Head of caudate nucleus (tissue), 42 donors: ENCODE measurements at places on chromosomes 12 and 14.

GRCh38 chr12:90510948-90511347 is 444.0 kb downstream of the CCER1 start:
- no peak for DNase-seq

- DNase-seq: no peak
Observed at GRCh38 chr12:132435486-132436187, 54.3 kb upstream of the FBRSL1 start.

DNA sequence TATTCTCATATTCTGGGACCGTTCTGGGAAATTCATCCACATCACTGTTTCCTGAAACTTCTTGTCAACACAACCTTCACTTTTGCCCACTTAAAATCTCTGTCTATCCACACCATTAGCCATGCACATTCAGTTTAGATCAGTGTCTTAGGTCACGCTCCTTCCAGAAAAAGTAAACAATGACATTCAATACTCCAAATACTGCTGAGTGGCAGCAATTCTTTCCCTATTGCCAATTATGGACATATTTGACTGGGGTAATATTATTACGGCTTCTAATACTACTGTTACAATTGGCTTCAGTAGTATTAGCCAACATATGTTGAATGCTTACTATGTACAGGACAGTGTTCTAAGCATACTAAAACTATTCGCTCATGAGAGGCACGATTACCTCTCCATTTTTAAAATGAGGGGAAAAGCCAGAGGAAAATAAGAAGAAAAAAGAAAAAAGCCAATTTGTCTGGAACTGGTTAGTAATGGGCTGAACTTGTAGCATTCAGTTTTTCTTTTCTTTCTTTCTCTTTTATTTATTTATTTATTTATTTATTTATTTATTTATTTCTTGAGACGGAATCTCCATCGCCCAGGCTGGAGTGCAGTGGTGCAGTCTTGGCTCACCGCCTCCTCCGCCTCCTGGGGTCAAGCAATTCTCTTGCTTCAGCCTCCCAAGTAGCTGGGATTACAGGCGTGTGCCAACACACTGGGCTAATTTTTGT is 23.4 kb downstream of the LTBR start:
- DNase-seq: no peak

DNA sequence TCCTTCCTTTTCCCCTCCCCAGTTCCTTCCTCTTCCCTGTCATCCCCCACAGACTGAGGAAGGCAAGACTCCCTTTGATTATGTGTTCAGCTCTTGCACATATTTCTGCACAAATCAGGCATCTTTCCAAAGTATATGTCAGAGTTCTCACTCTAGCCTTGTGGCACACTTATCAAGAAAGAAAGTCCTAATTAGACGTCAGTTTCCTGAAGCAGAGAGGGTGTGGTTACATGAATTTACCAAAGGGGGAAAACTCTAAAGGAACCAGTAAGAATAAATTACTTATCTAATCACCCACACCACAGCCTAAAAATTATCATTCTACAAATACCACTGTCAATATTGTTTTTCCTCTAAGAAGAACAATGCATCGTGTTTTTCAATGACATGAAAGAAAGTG is 120.7 kb upstream of the GRIP1 start:
- no peak for DNase-seq

- DNase-seq: no peak
Observed at GRCh38 chr12:95998611-95999286, 2.6 kb upstream of the HAL start.

- DNase-seq: no peak
Observed at GRCh38 chr12:57219205-57219992, 2.8 kb downstream of the NXPH4 start.

DNA sequence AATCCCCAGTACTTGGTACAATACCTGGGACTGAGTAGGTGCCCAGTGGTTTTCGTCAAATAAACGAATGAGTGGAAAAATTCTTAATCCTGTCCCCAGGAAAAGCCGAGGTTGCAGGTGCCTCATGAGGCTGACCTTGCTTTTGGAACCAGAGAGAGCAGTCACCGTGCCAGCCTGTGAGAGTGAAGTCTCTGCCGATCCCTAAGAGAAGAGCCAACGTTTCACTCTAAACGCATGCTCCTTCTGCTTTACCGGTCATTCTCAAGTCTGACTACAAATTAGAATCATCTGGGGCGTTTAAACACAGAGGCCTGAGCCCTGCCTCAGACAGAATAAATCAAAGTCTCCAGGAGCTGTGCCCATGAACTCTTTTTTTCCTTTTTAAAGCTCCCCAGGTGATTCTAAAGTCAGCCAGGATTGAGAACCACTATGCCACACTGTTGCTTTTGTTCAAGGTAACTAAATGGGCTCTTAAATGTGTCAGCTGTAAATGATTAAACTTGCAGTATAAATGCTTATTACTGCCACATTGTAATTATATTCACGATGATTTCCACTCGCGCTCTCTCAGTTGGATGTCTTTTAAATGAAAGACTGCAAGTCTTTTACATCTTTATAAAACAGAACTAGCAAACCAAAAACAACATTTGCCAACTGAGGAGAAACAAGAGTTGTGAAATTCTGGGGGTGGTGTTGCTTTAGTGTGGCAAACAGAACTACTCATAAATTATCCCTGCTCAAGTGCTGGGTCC is 26.9 kb downstream of the TCP11L2 start:
- DNase-seq: no peak

DNA sequence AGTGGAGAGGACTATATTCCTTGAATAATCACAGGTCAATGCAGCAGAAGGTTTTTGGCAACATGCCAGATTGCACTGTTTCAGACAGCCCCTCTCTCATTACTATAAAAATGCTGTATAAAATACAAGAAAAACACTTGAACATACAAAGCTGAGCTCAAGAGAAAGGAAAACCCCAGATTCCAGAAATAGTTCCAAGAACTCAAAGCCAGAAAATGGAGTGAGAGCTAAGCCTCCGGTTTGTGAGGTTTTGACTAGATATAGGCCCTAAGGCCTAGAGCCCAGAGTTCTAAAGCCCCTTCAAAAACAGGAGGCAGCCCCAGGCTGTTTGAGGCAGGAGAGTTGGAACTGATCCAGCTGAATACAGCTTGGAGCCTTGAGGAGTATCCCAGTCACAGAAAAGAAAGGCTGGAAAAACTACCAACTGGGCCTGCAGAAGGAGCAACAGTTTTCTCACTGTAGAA is 29.4 kb upstream of the ACTN1 start:
- no peak for DNase-seq

- no peak for DNase-seq
Observed at GRCh38 chr12:109147954-109148353, 31.6 kb downstream of the ACACB start.

- no peak for DNase-seq
Observed at GRCh38 chr12:62328296-62328921, 68.2 kb downstream of the USP15 start.

DNA sequence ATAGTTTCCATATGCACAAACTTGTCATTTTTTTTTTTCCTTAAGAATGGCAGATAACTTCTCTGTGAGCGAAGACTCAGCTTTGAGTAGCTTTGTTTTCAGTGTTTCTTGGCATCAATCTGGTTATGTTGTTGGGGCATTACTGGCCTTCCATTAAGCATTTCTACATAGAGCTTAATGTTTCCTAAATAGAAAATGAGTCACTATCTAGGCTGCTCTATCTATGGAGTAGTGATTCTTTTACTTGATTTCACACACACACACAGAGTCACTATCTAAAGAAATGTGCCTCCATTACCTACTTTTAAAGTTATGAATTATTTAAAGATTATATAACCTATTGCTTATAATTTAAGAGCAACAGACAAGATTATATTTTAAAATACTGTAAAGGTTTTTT is 53.9 kb downstream of the TMEM260 start:
- DNase-seq: no peak

DNA sequence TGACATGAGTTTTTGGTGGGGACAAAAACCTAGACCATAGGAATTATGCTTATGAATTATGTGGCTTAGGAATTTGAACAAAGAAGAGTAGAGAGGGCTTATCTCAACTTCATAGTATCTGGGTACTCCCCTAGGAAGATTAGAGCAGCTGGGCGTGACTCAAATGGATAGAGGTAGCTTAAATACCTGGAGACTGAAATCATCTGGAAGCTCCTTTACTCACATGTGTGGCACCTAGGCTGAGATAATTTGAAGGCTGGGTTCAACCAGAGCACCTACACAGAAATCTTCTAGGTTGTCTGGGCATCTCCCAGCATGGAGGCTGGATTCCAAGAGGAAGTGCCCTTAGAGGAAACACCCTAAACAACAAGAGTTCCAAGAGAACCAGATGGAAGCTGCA is 393.9 kb downstream of the ADAMTS20 start:
- no peak for DNase-seq

- DNase-seq: no peak
Observed at GRCh38 chr12:110849221-110849620, 2.4 kb downstream of the CCDC63 start.

DNA sequence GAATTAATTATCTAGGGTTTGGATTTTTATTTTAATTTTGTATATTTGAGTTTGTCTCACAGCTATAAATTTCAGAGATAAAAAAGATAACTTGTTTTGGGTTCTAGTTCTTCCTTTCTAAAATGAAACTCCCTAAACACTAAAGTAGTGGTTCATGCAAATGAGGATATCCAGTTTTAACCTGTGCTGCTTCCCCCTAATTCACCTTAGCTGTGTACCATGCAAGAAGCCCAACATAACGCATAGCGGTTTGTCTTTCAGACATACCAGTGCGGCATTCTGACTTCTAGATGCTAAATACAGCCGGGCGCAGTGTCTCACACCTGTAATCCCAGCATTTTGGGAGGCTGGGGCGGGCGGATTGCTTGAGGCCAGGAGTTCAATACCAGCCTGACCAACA is 288.6 kb upstream of the NPAS3 start:
- DNase-seq: no peak

GRCh38 chr14:96408608-96409007 is 16.7 kb downstream of the AK7 start:
- DNase-seq: no peak

DNA sequence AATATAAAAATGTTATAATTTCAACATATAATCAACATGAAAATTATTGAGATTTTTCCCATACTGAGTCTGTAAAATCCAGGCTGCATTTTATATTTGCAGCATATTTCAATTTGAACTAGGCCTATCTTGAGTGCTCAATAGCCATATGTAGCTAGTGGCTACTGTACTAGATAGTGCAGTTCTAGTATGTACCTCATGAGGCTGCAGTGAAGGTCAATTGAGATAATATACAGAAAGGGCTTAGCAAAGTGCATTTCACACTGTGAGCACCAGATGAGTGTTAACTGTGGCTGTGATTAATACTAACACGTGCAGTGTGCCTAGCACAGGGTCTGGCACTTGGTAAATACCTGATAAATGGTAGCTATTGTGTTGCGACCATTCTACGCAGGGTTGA is 5.4 kb upstream of the SLC22A17 start:
- no peak for DNase-seq

- DNase-seq: no peak
Observed at GRCh38 chr12:128073937-128074336, 193.0 kb upstream of the TMEM132C start.

- DNase-seq: no peak
Observed at GRCh38 chr14:65304239-65304638, 108.3 kb upstream of the FUT8 start.

- DNase-seq: no peak
Observed at GRCh38 chr12:50785406-50786001, 21.6 kb downstream of the ATF1 start.

GRCh38 chr14:64202716-64203115 is 91.5 kb downstream of the ESR2 start:
- no peak for DNase-seq

DNA sequence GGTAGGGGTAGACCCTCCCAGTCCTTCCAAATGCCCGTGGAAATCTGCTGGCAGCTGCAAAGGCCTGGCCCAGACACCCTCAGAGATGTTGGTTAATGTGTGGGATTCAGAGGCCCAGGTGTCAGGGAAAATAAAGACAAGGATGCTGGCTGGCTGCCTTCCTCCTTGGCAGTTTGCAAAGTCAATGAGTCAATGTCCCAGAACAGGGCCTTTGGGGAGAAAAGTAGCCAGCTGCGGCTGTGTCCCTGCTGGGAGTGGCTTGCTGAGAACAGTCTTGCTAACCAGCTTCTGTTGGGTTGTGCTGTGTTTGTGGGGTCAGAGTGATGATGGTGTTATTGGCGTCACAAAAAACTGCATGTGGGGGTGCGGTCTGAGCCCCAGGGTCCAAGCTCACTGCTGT is 29.2 kb downstream of the GLRX5 start:
- no peak for DNase-seq

GRCh38 chr14:90518069-90518940 is 121.5 kb downstream of the CALM1 start:
- no peak for DNase-seq

GRCh38 chr14:94989417-94989816 is 167.9 kb downstream of the DICER1 start:
- no peak for DNase-seq

DNA sequence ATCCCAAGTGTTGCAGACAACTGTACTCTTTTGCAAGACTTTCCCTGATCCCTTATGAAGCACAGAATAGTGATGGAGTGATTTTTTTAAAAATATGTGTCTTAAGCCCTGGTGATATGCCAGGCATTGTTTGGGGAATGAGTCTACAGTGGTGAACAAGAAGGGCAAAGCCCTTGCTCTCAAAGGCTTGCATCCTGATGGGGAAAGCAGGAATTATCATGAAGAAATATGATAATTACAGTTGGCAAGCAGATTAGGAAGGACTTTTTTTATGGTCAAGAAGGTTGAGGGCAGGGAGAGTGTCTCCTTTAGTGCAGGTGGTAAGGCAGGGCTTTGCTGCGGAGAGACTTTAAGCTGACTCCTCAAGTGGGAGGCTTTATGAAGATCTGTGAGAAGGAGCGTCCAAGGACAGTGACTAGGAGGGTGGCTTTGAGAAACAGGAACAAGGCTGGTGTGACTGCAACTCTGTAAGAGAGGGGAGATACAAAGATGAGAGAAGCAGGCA is 100.2 kb downstream of the SYNE2 start:
- DNase-seq: no peak

GRCh38 chr12:102806110-102806509 is 110.9 kb downstream of the PAH start:
- DNase-seq: no peak

DNA sequence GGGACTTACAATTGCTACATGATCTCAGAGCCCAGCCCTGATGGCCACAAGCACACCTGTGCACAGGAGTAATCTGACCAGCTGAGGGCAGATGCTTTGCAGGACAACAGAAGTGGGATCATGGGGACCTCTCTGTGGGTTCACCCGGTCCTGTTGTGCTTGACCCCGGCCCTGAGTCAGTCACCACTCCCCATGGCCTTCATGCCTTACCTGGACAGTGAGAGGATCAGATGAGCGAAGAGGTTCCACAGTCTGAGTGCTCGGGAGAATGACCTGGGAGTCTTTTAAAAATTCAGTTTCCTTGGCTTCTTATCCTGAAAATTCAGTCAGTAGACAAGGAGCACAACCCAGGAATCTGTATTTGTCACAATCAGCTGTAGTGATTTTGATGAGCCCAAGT is 88.1 kb downstream of the NTF3 start:
- DNase-seq: no peak

DNA sequence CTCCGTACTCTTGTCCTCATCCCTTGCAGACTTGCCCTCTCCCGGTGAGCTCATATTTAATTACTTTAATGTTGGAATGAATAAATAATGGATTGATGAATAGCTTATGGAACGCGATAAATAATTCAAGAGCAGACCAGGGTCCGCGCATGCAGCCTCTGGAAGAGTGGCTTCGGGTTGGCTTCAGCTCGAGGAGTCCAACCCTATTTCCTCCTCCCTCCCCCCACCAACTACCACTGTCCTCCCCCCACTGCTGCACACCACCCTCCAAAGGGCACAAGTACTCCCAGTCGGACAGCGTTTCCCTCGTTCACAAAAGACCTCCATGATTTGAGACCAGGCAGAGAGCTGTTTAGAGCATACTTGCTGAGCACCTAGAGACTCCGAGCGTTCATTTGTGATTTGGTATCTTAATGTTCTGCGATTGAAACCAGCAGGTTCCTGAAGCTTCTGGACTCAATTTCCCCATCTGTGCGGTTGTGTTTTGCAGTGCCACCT is 647 bp upstream of the SIX1 start:
- DNase-seq: no peak
